ENCODE measurements at places on chromosomes 4 and X.

GRCh38 chrX:154348114-154348531 is 26.3 kb downstream of the FLNA start:
- DNase-seq: no peak

GRCh38 chr4:6614701-6615230 is 25.7 kb upstream of the MRFAP1 start:
- no peak for DNase-seq

DNA sequence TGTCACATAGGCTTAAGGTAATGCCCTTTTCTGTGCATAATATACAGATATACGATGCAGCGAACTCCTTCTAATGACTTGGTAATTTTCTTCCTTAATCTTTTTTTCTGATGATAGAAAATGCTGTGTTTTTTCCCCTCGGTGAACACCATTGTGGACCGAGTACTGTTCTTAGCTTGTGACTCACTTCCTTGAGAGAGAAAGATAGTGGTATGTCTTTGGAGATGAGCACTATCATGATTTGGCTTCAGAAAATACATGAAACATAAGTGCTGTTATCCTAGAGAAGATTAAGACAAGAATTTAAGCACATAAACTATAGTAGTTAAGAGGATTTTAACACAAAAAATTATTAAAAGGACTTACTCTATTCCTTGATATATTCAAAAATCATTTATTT is 63.9 kb downstream of the RS1 start:
- no peak for DNase-seq

GRCh38 chr4:101953949-101954348 is 163.4 kb downstream of the BANK1 start:
- peak; percentile 94 for DNase-seq

Measured in kidney tubule cell (primary cell).